ENCODE measurements at places on chromosomes 4 and X. TPM values are rescaled to one million over a fixed set of nuclear protein-coding genes. Genes with fewer than 3 reads are reported as not detected.

The CSAG3 gene
- total RNA-seq = not detected

The NR0B1 gene
- not detected for total RNA-seq

The MBNL3 gene
- 51.4 TPM for total RNA-seq

- DNase-seq = no peak
Observed at GRCh38 chr4:172822331-172822730, 346.3 kb upstream of the GALNT7 start.

DNA sequence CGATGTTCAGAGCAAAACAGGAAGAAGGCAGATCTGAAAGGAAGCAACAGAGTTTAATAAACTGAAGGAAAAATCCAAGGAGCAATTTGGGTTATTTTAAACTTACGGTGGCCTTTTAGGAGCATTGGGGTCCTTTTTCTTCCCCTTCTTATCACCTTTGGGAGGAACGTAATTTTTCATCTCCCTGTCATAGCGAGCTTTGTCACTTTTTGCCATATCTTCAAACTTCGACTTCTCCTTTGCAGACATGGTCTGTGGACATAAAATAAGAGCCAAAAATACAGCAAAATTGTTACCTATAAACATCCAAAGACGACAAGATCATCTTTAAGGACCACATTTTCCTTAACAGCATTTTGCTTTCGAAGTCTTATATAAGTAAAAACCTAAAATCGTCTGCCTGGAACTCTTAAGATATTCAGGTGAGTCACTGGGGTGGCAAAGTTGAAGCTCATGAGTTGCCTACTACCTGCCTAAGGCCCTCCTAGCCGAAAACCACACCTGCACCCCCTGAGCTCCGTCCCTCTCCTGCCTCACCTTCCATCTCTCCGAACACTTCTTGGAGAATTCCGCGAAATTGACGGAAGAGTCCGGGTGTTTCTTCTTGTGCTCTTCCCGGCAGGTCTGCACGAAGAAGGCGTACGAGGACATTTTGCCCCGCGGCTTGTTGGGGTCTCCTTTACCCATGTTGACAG, 1.0 kb downstream of the HMGB2 start:
- no peak for DNase-seq

- no peak for DNase-seq
Observed at GRCh38 chrX:2700405-2701320, 9.6 kb downstream of the CD99 start.

GRCh38 chr4:99408346-99408745, 26.8 kb downstream of the ADH7 start:
- DNase-seq = no peak

DNA sequence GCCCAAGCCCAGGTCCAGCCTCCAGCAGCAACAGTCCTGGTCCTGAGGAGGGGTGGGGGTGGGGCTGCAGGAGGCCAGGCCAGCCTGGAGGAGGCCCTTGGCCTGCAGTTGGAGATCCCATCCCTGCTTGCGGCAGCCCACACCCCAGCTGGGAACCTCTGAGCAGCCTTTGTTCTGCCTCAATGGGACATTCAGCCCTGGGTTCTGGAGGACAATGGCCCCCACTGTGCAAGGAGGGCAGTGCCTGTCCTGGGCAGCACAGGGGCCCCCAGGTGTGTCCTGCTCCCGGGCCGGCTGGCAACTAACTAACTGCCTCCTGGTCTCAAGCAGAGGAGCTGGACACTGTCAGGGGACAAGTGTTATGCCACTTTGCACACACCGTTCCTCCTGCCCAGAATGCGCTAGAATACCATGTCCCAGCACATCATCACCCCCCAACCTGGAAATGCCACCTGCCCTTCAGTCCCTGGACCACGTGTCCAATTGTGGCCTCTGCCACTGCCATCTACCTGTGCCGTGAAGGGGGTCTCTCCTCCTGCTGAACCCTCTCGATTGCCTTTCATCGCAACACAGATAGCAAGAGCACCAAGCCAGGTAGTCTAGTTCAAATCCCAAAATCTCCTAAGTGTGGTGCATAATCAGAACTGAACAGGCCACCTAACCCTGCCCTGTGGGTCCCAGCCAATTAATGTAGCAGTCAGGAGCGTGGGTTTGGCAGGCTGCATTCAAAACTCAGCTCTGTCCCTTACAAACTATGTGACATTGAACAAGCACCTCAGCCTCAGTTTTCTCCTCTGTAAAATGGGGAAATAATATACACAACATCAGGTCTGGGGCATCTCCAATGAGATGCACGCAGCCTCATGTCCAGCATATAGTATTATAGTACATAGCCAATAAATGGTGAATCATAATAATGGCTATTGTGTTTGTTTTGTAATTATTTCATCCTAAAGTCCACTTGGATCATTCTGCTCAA, 8.8 kb downstream of the PPP2R2C start:
- no peak for DNase-seq

Measured in mucosa of descending colon (tissue), 3 donors.